ENCODE measurements at places on chromosomes 4 and X.

DNA sequence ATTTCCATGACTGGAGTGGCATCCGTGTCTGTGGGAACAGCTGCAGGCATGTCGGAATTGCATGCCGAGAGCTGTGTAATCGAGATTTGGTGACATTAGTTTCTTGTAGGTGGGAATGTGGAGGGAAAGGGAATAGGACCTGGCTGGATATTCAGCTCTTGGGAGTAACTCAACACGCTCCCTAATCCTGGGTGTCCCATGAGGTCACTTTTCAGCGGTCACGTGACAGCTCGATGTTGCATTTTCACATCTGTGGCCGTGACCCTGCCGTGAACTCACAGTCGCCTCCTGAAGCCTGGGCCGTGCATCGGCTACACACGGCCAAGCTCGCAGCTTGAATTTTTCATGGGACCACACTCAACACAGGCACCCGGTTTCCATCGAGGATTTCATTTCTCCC lies 25.8 kb upstream of the PSAPL1 start:
- DNase-seq = no peak

GRCh38 chrX:111567542-111568255 lies 56.3 kb downstream of the SERTM2 start:
- DNase-seq = no peak

DNA sequence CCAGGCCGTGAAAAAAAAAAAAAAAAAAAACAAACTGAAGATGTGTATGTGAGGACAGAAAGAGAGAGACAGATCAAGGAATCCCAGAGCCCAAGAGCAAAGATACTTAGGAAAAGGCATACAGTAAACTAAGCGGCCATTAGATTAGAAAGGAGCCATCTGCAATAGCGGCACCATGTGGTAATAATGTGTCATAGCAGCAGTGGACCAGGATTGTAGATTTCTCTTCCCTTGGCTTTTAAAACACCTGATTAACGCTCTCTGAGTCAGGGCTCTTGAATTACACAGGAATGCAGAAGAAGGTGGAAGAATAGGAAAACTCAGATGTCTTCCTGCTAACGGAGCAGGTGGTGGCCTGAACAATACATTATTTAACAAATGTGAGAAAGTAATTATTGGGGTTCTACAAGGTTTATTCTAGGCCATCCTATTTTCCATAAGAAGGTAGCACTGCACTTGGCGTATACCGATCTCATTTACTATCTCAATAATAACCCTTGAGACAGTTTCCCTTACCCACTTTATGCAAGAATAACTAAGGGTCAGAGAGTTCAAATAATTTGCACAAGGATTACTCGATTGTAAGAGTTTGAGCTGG lies 182.7 kb downstream of the KCNIP4 start:
- no peak for DNase-seq

- DNase-seq = no peak
Observed at GRCh38 chr4:67160394-67160793, 384.9 kb downstream of the CENPC start.

- no peak for DNase-seq
Observed at GRCh38 chr4:81499840-81500239, 28.1 kb upstream of the RASGEF1B start.

All from stimulated activated CD8-positive, alpha-beta memory T cell treated with anti-CD3 and anti-CD28 coated beads, Interleukin-15, amount 100 ng/mL, for 24 hours (primary cell).